ENCODE measurements at places on chromosomes 6 and 20.
A peak's percentile ranks its signal among the peaks of the same experiment; 100 is the strongest.

GRCh38 chr6:4607793-4608192, 168.4 kb upstream of the CDYL start:
- no peak for DNase-seq

DNA sequence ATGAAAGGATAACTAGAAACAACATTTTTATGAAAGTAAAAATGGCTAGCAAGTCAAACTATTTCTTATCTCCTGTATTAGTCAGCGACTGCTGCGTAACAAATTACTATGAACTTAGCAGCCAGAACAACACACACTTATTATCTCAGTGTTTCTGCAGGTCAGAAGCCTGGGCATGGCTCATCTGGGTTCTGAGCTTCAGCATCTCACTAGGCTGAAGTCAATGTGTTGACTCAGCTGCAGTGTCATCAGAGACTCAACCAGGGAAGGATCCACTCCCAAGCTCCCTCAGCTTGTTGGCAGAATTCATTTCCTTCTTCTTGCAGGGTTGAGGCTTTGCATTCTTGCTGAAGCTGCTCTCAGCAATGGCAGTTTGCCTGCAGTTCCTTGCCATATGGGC, 33.2 kb upstream of the IGF2R start:
- DNase-seq = no peak

DNA sequence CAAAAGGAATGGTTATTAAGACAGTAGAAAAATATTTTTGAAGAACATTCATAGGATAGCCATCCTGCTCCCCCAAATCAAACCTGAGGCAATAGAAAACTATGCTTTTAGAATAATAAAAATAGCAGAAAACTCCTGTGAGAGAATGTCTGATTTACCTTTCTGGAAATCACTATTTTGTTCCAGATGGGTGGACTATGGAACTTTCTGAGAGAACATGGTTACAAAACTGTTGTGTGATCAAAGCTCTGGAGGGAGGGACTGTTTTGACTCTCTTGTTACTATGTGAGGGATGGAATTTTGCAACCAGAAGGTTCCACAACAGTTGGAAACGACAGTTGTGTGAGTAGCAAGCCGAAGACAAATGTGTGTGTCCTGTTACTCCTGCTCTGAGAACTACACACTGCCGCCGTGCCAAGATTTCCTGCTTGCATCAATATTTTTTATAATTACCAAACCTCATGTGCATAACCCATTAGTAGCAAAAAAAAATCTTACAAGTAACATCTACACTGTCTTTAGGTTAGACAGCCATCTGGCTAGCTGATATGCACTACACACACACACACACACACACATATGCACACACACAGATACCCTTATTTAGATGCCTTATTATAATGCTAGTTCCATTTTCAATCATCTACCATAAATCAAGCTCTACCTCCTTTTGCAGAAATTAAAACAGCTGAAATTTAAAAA, 11.0 kb upstream of the HIVEP1 start:
- peak; percentile 13 for DNase-seq

GRCh38 chr6:163707387-163708355, 293.2 kb downstream of the QKI start:
- no peak for DNase-seq

Data from GM03348 (cell line).